Fibroblast of the conjunctiva (primary cell): ENCODE measurements at places on chromosomes 6 and 20.

GRCh38 chr6:40855168-40855880, 183.7 kb downstream of the UNC5CL start:
- DNase-seq = no peak

DNA sequence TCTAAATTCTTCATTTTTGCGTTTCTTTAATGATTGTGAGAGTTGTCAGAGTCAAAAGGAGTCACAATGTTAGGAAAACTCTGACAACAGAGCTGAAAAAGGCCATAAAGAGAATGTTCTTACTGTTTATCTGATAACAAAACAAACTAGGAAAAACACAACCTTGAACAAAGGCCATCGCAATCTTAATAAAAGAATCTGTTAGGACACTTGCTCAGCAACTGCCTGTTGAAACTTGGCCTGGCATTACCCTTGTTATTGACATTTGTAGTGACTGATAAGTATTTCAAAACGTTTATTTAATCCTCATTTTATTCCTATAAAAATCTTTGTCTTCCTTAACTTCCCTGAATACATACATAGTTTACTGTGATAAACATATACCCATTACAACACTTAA, 15.7 kb downstream of the GSTA1 start:
- DNase-seq = no peak

GRCh38 chr6:90222724-90223198, 73.9 kb downstream of the BACH2 start:
- DNase-seq = no peak

GRCh38 chr6:43074847-43075669, 1.1 kb upstream of the PTK7 start:
- DNase-seq = peak; percentile 35

GRCh38 chr6:85460921-85461797, 11.3 kb downstream of the NT5E start:
- DNase-seq = no peak

DNA sequence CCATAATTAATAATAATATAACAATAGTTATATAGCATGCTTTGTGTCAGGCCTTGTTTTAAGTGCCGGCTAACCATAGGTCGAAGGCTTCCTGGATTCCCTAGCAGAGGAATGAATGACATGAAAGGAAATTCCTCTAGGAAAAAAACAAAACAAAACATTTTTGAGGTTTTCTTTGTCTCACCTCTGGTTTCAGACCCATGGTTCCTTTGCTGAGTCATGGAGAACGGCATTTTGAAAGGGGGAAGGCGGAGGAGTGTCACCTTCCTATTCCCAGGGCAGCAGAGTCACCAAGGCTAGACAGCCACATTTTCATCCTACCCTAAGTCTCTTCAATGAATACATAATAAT, 25.3 kb upstream of the CCND3 start:
- DNase-seq = no peak

GRCh38 chr6:31701666-31702404, 1.3 kb downstream of the ABHD16A start:
- DNase-seq = no peak

GRCh38 chr20:49821381-49821780, 8.8 kb downstream of the SLC9A8 start:
- DNase-seq = no peak

- no peak for DNase-seq
Measured at GRCh38 chr20:44020406-44021148, 105.9 kb downstream of the TOX2 start.

- DNase-seq = no peak
Measured at GRCh38 chr20:23116311-23117089, 30.4 kb upstream of the CD93 start.

GRCh38 chr20:1656844-1657243, 735 bp downstream of the SIRPG start:
- DNase-seq = no peak

DNA sequence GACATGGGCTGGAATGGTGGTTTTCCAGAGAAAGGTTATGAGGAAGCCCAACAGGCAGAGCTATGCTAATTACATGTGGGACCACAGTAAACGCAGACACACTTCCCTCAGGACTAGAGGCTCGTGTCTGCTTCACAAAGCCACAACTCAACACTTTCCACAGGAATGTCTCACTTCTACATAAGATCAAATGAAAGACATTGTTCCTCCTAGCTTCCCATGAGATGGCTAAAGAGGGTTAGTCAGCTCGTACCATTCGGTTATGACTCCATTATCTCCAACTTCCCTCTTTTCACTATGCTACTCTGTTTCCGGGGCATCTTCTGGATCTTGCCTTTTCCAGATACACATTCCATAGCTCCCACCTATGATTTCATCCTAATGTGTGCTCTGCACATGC, 29.1 kb upstream of the ZC3H12D start:
- DNase-seq = no peak

GRCh38 chr6:72972579-72972978, 252.7 kb downstream of the KHDC1L start:
- no peak for DNase-seq

DNA sequence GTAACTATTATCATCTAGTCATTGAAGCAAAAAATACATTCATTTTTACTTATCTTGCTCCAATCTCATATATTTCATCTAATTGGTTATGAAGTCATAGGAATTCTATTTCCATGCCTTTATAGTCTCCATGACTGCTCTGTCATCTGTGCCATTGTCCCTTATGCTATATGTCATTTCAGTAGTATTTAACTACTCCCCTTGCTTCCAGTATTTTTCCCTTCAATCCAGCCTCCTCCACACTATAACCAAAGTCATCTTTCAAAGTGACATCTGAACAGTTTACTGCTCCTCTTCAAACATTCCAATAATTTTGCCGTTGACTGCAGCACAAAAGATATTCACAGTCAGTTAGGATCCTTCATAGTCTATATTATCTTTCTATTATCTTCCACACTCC, 216.6 kb upstream of the HS3ST5 start:
- no peak for DNase-seq

DNA sequence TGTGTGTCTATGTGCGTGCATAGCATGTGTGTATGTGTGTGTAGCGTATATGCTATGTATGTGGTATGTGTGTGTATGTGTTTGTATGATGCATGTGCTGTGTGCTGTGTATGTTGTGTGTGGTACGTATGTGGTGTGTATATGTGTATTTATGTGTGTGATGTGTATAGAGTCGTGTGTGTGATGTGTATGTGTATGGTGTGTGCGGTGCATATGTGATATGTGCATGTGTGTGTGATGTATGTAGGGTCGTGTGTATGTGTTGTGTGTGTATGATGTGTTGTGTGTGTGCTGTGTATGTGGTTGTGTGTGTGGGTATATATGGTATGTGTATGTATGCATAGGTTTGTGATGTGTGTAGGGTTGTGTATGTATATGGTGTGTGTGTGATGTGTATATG, 46.6 kb upstream of the TMEM170B start:
- DNase-seq = no peak

GRCh38 chr20:33431797-33432381, 11.7 kb downstream of the SNTA1 start:
- no peak for DNase-seq

GRCh38 chr20:50055524-50056083, 57.3 kb downstream of the UBE2V1 start:
- DNase-seq = no peak

DNA sequence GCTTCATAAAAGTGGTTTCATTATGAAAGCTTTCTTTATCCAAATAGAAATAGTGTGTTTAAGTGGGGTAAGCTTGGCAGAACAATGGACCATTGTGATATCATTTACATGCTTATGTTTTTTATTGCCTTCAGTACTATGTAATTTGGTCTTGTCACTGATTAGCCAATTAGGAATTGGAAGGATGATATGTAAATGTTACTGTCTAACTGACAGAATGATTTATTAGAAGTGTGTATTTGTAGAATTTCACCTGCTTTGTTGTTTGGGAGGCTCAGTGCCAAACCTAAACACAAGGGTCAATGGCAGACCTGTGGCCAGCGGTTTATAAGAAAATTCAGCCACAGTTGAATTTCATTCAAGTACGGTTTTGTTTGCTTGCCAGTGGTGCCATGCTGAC, 39.0 kb downstream of the AIG1 start:
- no peak for DNase-seq

GRCh38 chr6:15515660-15516375, 147.0 kb downstream of the DTNBP1 start:
- DNase-seq = no peak

DNA sequence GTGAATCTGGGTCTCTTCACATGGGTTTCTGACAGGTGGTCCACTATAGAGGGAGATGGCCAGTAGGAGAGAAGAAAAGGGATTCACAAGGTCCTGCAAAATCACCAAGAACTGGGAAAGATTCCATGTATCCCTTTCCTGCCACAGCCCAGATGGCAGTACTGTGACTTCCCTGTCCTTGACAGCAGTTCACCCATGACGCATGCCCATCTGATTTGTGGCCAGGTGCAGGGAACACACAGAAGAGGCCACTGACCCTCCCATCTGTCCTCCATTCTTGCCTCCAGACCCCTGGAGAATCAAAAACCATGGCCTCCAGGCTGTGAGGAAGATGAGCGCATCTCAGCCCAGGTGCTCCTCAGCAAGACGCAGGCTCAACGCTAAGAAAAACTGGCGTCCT, 183.1 kb upstream of the RREB1 start:
- no peak for DNase-seq

DNA sequence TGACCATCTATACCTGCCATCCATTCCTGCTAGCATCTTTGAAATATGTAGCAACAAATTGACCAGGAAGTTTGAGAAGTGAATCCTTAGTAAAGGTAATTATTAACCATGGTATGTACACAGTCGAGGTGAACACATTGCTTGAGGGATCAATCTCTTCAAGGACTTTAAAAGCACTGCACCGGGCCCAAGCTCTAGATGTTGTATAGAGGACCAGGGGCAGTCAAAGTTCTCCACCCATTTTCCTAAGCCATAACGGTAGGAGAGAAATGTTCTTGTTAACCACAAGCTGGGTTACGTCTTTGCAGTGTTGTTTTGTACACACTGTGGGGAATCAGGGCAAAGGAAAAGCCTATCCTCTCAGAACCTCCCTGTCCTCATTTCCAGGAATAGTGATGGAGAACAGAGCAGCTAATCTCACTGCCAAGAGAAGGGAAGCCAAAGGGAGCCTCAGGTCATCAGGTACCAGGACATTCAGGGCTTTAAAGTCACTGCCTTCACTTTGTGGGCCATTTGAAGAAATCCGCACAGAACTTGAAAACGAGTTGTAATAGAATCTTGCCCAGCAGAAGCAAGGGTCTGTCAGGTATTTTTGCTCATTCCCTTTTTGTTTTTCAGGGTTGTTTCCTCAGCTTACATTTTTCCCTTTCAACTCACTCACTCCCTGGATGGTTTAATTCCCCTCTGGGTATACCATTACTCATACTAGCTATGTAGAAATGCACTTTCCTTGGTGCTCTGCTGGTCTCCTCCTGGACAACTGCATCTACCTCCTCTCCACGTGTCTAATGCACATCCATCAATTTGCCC, 5.3 kb upstream of the PM20D2 start:
- DNase-seq = no peak

DNA sequence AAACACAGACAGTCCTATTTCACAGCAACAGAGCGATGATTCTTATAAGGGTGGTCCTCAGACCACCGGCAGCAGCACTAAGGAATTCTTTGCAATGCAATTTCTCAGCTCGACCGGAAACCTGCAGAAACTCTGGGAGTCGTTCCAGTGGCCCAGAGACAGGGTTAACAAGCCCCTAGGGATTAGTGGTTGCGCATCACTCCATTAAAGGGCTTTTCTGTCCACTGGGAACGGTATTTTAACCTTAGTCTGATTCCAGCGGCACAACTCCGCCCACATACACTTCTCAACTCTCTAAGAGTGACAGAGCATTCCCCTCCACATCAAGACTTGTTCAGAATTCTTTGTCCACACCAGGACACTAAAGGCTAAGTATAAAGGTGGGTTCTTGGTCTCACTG, 341.5 kb downstream of the TFAP2A start:
- DNase-seq = no peak

DNA sequence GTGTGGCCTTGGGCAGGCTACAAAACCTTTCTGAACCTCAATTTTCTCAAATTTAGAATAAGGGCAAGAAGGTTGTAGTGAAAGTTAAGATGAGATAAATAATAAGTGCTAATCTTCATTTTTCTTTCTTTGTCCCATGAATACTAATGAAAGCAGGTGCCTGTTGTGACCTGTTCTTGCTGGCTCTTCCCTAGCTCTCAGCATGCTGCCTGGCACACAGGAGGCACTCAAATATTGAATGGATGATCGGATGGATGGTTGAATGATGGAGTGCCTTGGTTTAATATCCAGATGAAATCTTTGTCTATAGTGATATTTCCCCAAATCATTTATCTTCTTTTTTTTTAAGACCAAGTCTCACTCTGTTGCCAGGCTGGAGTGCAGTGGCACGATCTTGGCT, 15.0 kb downstream of the PBOV1 start:
- no peak for DNase-seq

DNA sequence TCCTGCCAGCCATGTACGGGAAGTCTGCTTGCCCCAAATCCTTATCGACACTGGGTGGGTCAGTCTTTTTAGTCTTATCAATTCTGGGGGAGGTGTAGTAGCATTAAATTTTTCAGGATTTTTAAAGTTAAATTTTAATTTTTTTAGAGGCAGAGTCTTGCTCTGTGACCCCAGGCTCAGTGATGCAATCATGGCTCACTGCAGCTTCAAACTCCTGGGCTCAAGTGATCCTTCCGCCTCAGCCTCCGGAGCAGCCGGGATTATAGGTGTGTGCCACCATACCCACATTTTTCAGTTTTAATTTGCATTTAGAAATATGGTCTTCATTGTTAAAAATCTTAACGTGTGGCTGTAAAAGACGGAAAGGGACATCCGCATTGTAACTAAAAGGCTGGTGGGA, 51.9 kb downstream of the BANF2 start:
- DNase-seq = no peak

DNA sequence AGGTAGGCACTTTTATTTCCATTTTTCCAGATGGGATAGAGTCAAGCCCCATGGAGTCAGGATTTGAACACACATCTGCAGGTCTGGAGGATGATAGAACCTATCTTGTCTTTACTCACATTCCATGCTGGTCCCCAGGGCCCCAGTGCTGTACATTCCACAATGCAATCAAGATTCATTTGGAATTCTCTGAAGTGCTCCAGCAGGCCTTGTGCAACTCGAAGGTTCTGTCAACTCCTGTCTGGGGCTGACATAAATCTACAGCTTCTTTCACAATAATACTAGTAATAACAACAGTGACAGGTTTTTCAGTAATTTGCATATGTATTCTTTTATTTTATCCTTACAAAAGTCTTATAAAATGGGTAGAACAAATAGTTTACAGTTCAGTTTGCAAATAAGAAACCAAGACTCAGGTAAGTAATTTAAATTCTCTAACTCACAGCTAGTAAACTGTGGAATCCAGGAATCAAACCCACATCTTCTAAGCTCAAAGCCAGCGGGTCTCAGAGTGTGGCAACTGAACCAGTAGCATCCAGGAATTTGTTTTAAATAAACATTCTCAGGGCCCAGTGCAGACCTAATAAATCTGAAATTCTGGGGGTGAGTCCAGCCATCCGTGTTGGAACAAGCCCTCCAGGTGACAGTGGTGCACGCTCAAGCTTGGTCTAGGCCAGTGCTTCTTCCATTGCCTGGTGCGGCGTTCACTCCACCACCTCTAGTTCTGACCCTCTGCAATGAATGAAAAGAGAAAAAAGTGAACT, 137.0 kb upstream of the TNFAIP3 start:
- DNase-seq = no peak
